Spinal cord (tissue), 10 donors: ENCODE measurements at places on chromosomes 3 and 15. TPM values are rescaled to one million over a fixed set of nuclear protein-coding genes. Genes with fewer than 3 reads are reported as not detected.

P2RY13 gene
- 7.5 TPM for polyA plus RNA-seq

GRCh38 chr15:91919014-91919534, 65.6 kb downstream of the SLCO3A1 start:
- H3K4me1 ChIP-seq: peaks cover 18% of the 10 kb centered on the region
- peaks cover 4% of the 10 kb centered on the region for H3K36me3 ChIP-seq
- H3K4me3 ChIP-seq: no peak overlapping the region
- H3K27me3 ChIP-seq: peaks cover 17% of the 10 kb centered on the region
- H3K27ac ChIP-seq: no peak overlapping the region
- DNase-seq: peak; percentile 81

RAB6B gene
- 226 TPM for polyA plus RNA-seq

PSMA4 gene
- polyA plus RNA-seq: 177 TPM

- H3K36me3 ChIP-seq: peaks cover 4% of the 10 kb centered on the region
- peak overlapping the region; percentile 48 for H3K4me3 ChIP-seq
- H3K27ac ChIP-seq: peak overlapping the region; percentile 92
- H3K27me3 ChIP-seq: no peaks in the 10 kb centered on the region
Measured at GRCh38 chr3:133573054-133573628, 345 bp upstream of the CDV3 start.

DNA sequence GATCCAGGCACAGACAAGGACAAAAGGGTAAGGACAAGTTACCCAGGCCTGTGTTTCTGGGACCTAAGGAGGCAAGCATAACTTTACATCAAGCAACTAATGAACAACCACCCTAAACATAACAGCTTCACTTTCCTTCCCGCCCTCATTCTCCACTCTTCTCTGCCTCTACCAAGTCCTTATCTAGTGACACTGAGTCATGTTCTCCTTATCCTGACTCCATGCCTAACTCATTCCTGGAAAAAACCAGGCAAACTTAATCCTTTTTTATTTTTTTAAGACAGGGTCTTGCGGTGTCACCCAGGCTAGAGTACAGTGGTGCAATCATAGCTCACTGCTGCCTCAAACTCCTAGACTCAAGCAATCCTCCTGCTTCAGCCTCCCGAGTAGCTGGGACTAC, 44.5 kb downstream of the TMEM44 start:
- H3K27me3 ChIP-seq: no peaks in the 10 kb centered on the region
- no peak for DNase-seq
- H3K4me1 ChIP-seq: no peaks in the 10 kb centered on the region
- no peak overlapping the region for H3K27ac ChIP-seq
